Small intestine (tissue), 16 donors: ENCODE measurements at places on chromosomes 1 and 21.

DNA sequence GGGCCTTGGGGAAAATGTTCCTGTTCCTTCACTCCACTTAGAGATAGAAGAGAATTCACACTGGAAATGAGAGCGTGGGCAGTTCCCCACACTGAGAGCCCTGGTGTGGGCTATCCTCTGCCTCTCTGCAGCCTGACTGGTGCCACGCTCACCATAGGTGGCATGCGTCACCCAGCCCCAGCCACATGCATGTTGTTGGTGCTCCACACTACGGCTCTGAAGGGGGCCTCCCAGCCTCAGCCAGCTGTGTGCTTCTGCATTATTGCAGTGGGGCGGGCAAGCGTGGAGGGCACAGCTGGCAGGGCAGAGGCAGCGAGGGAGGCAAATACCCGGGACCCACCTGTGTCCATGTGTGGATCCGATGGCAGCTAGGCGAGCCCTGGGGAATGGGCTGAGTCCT lies 14.7 kb upstream of the RASSF5 start:
- DNase-seq = no peak

DNA sequence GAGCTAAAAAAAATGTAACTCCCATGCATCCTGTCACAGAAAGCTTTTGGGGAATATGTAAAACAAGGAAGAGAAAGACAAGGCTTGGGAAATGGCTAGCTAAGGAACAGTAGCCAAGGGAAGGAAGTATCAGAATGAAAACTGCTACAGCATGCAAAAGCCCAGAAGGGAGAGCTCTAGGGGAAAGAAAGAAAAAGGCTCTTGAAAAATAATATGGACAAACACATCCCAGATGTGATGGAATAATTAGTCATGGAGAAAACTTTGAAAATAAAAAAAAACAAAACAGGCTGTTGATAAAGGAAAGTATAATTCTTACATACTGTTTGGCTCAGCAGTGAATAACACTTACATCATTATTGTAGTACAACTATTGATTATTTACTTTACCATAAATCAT lies 47.9 kb upstream of the VCAM1 start:
- DNase-seq = no peak

GRCh38 chr1:215599418-215600074 lies 32.4 kb downstream of the KCTD3 start:
- peak; percentile 24 for DNase-seq

GRCh38 chr1:12302798-12303447 lies 73.1 kb downstream of the VPS13D start:
- no peak for DNase-seq

- DNase-seq = peak; percentile 25
These were observed 685 bp upstream of the SYT6 start for GRCh38 chr1:114154146-114154962.

- peak; percentile 29 for DNase-seq
These were observed 28.5 kb downstream of the HUNK start for GRCh38 chr21:31901315-31901714.
